ENCODE measurements at places on chromosomes 2 and 18. TPM values are rescaled to one million over a fixed set of nuclear protein-coding genes. Genes with fewer than 3 reads are reported as not detected.

DNA sequence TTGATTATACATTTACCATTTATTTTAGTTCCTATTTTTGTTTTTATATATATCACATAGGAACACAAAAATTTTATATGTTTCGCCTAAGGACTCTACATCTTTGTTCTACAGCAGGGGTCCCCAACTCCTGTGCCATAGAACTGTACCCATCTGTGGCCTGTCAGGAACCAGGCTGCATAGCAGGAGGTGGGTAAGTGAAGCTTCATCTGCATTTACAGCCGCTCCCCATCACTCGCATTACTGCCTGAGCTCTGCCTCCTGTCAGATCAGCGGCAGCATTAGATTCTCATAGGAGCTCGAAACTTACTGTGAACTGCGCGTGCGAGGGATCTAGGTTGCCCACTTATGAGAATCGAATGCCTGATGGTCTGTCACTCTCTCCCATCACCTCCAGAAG, 25.3 kb downstream of the TRAK2 start:
- H3K4me1 ChIP-seq, result peaks cover 21% of the 10 kb centered on the region
- H3K4me3 ChIP-seq, result no peak overlapping the region
- no peak for DNase-seq
- no peaks in the 10 kb centered on the region for H3K36me3 ChIP-seq

DNA sequence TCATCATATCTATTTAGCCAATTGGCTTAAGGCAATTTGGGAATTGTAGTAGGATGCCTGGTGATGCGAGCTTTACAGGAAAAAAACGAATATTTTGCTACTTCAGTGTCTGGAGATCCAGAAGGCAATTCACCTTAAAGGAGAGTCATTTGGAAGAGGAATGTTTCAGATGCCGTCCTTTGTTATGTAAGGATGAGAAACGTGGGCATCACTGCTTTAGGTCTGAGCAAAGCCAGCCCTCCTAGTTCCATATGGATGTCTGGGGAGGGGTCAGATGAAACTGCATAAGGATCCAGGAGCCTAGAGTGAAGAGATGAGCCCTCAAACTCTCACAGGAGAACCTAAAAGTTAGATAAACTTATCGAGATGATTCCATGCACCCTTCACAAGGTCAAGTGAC, 30.9 kb upstream of the DOCK10 start:
- H3K36me3 ChIP-seq, result no peaks in the 10 kb centered on the region
- H3K4me1 ChIP-seq, result no peaks in the 10 kb centered on the region
- no peak for DNase-seq
- H3K27me3 ChIP-seq, result no peaks in the 10 kb centered on the region
- no peak overlapping the region for H3K27ac ChIP-seq

The CXCR1 gene
- total RNA-seq, result not detected

DNA sequence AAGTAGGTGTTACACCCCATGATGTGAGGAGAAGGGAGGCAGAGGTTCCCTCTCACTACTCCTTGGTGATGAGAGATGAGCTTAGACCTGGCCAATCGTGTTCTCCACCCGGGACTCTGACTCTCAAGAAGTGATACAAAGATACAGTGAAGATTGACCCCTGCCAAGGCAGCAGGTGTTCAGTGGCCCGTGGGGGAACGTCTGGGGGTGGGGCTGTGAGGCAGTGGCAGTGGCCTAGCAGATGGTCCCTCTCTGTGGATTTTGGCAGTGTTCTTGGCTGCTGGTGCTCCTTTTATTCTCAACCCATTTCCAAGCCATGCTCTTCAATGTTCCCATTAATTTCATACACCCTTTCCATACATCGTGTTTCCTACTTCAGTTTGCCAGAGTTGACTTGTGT, 120.4 kb upstream of the NEDD4L start:
- no peak overlapping the region for H3K27ac ChIP-seq
- no peak overlapping the region for H3K4me3 ChIP-seq
- no peaks in the 10 kb centered on the region for H3K27me3 ChIP-seq
- no peaks in the 10 kb centered on the region for H3K36me3 ChIP-seq
- no peaks in the 10 kb centered on the region for H3K4me1 ChIP-seq
- DNase-seq, result no peak

- H3K27ac ChIP-seq, result no peak overlapping the region
- no peaks in the 10 kb centered on the region for H3K27me3 ChIP-seq
- no peak for DNase-seq
Measured at GRCh38 chr2:86764661-86765309, 25.9 kb downstream of the CD8A start.

DNA sequence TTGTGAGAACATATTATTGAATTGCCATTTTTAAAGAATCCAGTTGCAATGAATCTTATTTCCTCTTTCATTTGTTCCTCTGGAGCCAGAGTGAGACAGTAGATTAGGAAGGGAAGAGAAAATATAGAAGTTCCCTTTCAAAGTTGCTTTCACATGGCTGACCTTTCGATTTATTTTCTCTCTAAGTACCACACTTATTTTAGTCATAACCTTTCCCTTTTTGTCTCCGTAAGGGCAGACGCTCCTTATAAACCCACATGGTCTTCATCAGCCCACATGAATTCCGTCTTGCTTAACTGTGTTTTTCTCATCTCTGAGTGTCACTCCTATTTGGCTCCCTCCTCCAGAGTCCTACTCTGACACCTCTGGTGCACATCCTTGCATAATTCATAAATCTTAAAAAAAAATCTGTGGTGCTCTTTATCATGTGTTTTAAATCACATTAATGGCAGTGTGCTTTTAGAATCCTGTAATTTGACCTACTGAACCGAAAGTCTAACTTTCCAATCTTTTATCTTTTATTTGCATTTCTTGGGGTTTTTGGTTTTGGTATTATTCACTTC, 38.5 kb upstream of the ZNF396 start:
- no peak overlapping the region for H3K27ac ChIP-seq
- no peak for DNase-seq
- H3K4me1 ChIP-seq, result no peaks in the 10 kb centered on the region
- no peak overlapping the region for H3K4me3 ChIP-seq

- H3K4me3 ChIP-seq, result peak overlapping the region; percentile 44
- DNase-seq, result no peak
- peaks cover 14% of the 10 kb centered on the region for H3K27me3 ChIP-seq
- H3K36me3 ChIP-seq, result no peaks in the 10 kb centered on the region
Measured at GRCh38 chr2:120442541-120442922, 96.6 kb downstream of the INHBB start.

The TTC32 gene
- 19.6 TPM for total RNA-seq

The CCDC74B gene
- 0.42 TPM for total RNA-seq

DNA sequence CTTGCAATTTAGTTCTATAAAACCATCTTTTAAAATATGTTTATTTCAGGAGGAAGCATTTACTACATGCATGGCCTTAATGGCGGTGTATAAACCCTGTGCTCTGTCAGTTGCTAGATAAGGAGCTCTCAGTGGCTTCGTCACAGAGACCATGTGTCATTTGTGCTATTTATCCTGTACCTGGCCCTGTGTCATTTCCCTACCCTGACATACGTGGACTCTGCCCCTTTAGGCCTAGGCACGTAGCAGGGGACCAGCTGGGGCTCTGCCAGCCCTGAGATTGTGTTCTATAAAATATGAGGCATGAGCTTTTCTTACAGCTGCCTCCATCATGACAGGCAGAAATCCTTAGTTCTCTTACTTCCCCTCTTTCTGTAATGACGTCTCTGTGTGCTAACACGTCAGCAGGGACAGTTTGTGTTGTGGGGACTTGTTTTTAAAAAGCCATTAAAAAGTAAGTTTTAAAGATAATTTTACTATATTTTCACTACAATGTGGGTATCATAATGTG, 88.0 kb downstream of the ITGB1BP1 start:
- no peaks in the 10 kb centered on the region for H3K27me3 ChIP-seq
- no peak overlapping the region for H3K4me3 ChIP-seq
- no peaks in the 10 kb centered on the region for H3K36me3 ChIP-seq
- no peak for DNase-seq

DNA sequence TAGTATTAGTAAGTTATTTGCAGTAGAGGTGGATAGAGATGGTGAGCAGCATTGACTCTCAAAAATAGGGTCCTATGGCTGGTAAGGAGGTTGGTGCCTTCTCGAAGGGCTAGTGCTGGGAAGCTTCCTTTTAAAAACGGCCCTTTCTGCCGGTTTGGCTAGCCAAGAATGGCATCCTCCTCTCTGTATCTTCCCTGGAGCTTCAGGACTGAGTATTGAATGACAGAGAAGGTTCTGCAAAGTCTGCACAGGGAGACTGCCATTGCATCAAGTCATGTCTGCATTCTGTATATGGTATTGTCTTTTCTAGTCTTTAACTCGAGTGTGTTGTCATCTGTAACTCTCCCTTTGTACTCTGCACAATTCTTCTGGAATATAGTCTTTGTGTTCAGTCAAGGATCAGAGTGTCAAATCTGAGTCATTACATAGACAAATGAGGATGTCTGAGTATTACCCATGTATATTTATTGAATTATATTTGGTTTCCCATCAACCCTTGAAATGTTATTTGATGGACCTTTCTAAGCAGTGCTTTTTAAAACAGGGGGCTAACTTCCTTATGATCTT, 1.1 kb downstream of the LDLRAD4 start:
- H3K4me1 ChIP-seq, result peaks cover 68% of the 10 kb centered on the region
- no peak for DNase-seq
- H3K27ac ChIP-seq, result peak overlapping the region; percentile 81
- no peaks in the 10 kb centered on the region for H3K27me3 ChIP-seq
- H3K4me3 ChIP-seq, result peak overlapping the region; percentile 78
- no peaks in the 10 kb centered on the region for H3K36me3 ChIP-seq

DNA sequence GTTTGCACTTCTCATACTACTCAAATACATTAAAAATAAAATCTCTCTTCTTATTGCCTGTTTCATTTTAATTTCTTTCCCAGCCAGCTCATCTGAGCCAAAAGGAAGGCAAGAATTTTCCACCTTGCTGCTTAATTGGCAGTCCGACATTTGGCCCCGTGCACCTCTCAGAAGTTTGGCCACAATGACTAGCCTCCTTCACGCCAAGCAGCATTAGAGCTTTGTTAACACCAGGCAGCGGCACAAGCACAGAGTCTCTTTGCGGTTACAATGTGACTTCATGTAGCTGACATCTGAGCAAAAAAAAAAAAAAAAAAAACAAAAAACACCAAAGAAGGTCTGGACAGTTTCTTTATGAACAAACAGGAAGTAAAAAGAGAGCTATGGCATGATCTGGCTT, 248.9 kb downstream of the OSR1 start:
- H3K4me1 ChIP-seq, result peaks cover 4% of the 10 kb centered on the region
- H3K27me3 ChIP-seq, result no peaks in the 10 kb centered on the region
- no peak overlapping the region for H3K27ac ChIP-seq
- no peak overlapping the region for H3K4me3 ChIP-seq
- DNase-seq, result no peak

The DLX1 gene
- total RNA-seq, result 0.16 TPM

GRCh38 chr18:47585136-47585535, 333.7 kb upstream of the SKOR2 start:
- H3K36me3 ChIP-seq, result no peaks in the 10 kb centered on the region
- H3K27ac ChIP-seq, result no peak overlapping the region
- H3K27me3 ChIP-seq, result peaks cover 3% of the 10 kb centered on the region

Data from gastrocnemius medialis (tissue), 4 donors.